Astrocyte of the cerebellum (primary cell): ENCODE measurements at places on chromosomes 16 and 17.

GRCh38 chr16:86038926-86039310 is 140.0 kb downstream of the IRF8 start:
- DNase-seq: no peak

- DNase-seq: no peak
Observed at GRCh38 chr17:63494300-63494928, 17.6 kb downstream of the ACE start.

- no peak for DNase-seq
Observed at GRCh38 chr17:885971-886571, 93.5 kb downstream of the NXN start.

DNA sequence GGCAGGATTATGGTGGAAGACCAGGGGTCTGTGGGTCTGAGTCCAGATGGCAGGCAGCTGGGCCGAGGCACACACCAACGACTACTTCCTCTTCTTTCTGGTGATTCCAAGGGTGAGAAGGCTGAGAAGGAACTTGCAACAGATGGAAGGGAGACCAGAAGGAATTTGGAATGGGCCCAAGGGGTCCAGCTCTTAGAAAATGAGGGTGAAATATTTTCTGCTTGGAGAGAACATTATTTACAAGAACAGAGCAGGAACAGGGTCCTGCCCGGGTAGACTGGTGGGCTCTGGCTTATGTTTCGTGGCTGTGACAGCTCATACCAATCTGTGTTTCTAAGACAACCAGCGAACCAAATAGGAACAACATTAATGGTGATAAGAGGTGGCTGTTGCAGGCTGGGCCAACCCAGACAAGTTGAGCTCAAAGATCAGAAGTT is 36.6 kb downstream of the CCDC42 start:
- no peak for DNase-seq
